ENCODE measurements at places on chromosomes 4 and X. TPM values are rescaled to one million over a fixed set of nuclear protein-coding genes. Genes with fewer than 3 reads are reported as not detected.

Gene HSFX4
- not detected for total RNA-seq

Gene SASH3
- total RNA-seq, result 1.7 TPM

GRCh38 chr4:5365071-5366008, 314.1 kb downstream of the STK32B start:
- DNase-seq, result no peak

Gene DRP2
- total RNA-seq, result 4.8 TPM

DNA sequence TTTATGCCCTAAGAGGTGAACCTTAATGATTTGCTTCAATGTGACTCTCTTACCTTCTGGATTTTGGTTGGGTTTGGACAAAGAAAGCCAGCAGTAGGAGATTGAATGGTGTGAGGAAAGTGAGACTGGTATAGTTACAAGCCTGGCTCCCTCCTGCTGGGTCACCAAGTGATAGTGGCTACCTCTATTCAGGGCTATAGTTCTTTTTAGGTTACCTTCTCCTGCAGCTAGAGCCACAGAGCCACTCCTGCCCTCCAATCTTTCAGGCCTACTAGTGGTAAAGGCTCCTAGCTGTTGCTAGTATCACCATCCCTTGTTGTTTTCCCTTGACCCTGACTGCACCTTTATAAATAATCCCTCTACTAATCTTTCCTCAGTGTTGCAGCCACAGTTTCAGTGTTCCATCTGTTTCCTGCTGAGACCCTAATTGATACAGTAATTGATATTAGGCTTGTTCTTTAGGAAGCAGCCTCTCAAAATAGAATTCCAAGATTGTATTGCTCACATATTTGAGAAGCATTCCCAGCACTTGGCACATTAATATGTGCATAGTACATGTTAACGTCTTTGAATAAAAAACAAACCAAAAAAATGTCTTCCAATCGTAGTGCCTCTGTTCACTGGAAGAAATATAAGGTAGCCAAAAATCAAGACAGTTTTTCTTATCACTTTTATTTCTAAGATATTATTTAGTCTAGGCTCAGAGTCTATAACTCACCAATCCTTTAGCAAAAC, 82.3 kb downstream of the SRPX start:
- no peak for DNase-seq

- DNase-seq, result no peak
These were observed 92.4 kb downstream of the ATRX start for GRCh38 chrX:77693594-77693993.

Gene USP51
- 2.1 TPM for total RNA-seq

- no peak for DNase-seq
These were observed 588 bp downstream of the ART3 start for GRCh38 chr4:76074993-76075600.

DNA sequence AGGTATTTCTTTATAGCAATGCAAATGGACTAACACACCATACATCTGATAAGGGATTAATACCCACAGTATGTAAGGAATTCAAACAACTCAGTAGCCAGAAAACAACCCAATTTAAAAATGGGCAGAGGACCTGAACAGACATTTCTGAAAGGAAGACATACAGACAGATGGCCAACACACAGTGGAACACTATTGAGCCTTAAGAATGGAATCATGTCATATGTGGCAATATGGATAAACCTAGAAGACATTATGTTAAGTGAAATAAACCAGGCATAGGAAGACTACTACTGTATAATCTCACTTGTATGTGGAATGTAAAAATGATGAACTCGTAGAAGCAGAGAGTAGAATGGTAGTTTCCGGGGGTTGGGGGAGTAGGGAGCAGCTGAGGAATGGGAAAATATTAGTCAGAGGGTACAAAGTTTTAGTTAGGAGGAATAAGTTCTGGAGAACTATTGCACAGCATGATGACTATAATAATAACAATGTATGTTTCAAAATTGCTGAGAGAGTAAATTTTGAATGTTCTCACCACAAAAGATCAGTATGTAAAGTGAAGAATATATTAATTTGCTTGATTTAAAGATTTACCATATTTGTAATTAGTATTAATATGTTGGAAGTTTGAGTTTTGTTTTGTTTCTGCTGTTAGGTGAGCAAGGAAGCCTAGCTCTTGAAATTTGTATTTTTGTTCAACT, 25.2 kb downstream of the WDR44 start:
- no peak for DNase-seq

- DNase-seq, result no peak
These were observed 54.4 kb upstream of the GAB1 start for GRCh38 chr4:143282211-143282707.

All from sigmoid colon (tissue), 7 donors.